SJCRH30 (cell line): ENCODE measurements at places on chromosomes 1 and 21.

GRCh38 chr1:42175314-42176054 lies 10.9 kb upstream of the GUCA2A start:
- DNase-seq: no peak

GRCh38 chr1:11927866-11928592 lies 1.8 kb upstream of the KIAA2013 start:
- peak; percentile 87 for DNase-seq

- DNase-seq: no peak
Measured at GRCh38 chr1:201695607-201696006, 133.3 kb upstream of the IPO9 start.

- peak; percentile 51 for DNase-seq
Measured at GRCh38 chr1:12132078-12132477, 34.7 kb upstream of the TNFRSF1B start.

DNA sequence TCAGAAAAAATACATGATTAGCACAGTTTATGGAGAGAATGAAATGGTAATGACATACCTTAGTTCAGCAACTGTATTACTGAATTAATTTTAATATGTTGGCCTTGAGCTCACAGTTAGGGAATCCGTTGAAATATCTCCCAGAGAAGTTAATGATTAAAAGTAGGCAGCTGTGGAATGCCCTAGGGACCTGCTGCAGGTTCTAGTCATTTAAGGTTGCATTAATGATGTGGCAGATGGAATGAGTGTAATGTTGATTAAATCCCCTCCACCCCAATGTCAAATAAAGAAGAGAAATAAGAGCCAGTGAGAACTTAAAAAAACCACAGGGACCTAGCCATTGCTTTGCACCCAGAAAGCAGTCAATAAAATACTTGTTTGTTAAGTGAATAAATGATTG lies 40.3 kb upstream of the TRIM45 start:
- DNase-seq: peak; percentile 38

GRCh38 chr1:247472035-247472434 lies 14.1 kb upstream of the OR2B11 start:
- no peak for DNase-seq

DNA sequence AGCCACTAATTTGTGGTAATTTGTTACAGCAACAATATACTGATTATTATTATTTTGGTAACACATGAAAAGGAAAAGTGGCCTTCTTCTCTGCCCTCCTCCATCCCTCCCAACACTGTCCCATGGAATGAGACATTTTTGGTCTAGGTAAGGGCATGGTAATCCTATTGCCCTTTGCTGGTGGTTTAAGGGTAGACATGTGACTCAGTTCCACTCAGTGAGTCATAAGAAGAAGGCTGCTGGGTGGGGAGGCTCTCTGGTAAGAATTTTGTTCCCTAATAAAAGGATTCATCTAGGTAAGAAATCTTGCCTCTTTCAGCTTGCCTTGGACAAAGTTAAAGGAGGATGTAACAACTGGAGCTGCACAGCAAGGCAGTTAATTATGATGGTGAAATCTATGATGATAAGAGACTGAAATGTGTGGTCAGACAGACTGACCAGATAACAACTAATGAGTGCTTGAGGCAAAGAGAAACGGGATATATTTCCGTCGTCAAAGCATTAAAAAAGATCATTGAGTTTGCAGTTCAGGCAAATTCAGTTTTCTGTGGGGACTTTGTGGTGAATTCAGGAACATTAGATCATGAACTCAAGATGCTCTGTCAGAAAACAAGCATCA lies 232.0 kb upstream of the KCNK2 start:
- DNase-seq: no peak

DNA sequence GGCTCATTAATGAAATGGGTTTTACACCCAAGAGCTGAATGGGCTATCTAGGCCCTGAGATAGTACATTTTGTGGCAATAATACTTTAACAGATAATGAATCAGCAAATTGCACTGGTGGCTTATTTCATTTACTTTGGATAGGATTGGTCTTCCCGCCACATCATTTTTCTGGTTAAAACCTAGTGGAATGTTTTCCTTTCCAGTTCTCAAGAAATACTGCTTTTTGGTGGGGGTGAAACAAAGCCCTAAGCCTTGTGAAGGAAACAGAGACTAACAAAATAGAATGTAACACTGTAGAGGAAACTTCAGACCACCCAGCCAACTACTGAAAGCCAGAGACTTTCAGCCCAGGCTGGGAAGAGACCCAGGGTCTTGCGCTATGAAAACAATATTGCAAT lies 172.2 kb downstream of the HHIPL2 start:
- DNase-seq: no peak

- DNase-seq: no peak
Measured at GRCh38 chr1:37064039-37064438, 29.7 kb upstream of the GRIK3 start.

DNA sequence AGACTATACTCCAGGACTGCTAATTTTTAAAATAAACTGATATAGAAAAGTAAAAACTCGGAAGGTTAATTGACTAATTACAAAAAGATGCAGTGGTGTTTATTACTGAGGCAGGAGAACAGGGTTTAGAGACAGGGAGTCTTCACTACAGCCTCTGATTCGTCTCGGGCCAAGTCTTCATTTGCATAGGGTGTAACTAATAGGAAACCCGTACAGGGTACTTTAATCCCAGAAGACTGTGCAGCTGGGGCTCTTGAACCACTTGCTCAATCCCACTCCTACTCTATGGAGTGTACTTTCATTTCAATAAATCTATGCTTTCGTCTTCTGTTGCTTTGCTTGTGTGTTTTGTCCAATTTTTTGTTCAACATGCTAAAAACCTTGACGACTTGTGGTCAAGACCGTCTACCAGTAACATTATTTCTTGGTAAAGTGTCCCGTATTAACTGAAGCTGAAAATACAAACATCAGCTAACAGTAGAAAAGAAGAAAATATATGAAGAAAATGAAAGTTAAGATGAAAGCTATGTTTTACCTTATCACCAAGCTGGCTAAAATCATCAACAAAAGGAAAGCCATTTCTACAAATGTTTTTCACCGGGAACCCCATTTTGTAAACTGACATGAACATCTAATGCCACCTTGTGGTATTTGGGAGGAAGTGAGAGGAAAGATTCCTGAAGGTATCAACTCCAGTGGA lies 8.0 kb downstream of the SDHB start:
- DNase-seq: peak; percentile 86

- DNase-seq: no peak
Measured at GRCh38 chr1:202661136-202661845, 49.0 kb downstream of the SYT2 start.

GRCh38 chr1:234433563-234434285 lies 45.3 kb downstream of the TARBP1 start:
- no peak for DNase-seq

- no peak for DNase-seq
Measured at GRCh38 chr1:119911775-119912174, 15.5 kb upstream of the ADAM30 start.

- DNase-seq: no peak
Measured at GRCh38 chr1:3679799-3680453, 27.6 kb downstream of the TP73 start.

- DNase-seq: no peak
Measured at GRCh38 chr1:64948905-64949833, 17.2 kb downstream of the JAK1 start.

GRCh38 chr1:87058343-87058649 lies 143.9 kb downstream of the HS2ST1 start:
- DNase-seq: no peak

GRCh38 chr21:15204140-15204969 lies 139.6 kb upstream of the NRIP1 start:
- DNase-seq: no peak

DNA sequence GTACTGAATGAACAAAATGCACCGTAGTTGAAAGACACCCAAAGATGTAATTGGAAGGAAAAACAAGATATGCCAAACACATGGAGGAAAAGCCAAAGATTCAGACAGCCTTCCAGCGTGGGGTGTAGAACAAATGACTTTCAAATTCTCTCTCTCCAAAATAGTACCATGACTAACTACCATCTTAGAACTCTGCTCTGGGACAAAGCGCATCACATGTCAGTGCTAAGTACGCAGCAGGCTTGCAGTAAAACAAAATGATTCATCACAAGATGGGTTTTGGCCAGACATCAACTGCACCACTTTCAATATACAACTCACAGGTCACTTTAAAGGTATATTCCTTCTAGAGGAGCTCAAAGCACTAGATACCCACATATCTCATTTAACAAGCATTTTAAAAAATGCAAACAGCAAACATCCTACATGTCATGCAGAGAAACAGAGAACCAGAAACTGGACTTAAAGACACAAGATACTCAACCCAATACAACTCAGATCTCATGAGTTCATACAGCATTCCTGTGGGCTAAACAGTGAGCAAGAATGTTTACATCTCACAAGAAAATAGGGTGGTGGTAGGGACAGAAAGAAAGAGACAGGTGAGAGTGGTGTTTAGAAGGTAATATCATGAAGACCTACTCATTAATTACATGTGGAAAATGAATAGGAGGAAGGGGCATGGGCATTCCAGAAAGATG lies 75.7 kb downstream of the BCAR3 start:
- DNase-seq: no peak

DNA sequence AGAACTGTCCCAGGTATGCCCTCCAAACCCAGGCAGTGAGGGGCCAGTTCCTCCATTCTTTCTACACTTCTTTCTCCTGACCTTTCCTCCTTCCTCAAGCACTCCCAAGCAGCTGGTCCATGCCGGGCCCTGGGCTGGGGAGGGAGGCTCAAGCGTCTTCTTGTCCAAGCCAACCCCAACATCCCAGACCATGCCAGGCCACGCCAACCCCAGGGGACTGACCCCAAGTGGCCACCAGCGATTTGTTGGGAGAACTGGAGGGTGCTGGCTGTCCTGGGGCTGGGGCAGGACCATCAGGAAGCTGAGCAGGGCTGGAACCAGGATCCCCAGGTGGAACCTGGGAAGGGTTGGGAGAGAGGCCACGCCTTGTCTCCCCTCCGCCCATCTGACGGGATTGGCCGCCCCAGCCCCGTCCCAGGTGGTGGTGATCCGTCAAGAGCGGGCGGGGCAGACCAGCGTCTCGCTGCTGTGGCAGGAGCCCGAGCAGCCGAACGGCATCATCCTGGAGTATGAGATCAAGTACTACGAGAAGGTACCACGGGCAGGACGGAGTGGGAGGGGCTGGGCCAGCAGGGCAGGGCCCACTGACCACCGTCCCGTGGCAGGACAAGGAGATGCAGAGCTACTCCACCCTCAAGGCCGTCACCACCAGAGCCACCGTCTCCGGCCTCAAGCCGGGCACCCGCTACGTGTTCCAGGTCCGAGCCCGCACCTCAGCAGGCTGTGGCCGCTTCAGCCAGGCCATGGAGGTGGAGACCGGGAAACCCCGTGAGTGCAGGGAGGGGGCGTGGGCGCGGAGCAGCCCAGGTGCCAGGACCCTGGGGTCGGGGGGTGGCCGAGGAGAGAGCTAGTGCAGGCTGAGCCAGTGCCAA lies 29.9 kb downstream of the EPHA8 start:
- DNase-seq: no peak

DNA sequence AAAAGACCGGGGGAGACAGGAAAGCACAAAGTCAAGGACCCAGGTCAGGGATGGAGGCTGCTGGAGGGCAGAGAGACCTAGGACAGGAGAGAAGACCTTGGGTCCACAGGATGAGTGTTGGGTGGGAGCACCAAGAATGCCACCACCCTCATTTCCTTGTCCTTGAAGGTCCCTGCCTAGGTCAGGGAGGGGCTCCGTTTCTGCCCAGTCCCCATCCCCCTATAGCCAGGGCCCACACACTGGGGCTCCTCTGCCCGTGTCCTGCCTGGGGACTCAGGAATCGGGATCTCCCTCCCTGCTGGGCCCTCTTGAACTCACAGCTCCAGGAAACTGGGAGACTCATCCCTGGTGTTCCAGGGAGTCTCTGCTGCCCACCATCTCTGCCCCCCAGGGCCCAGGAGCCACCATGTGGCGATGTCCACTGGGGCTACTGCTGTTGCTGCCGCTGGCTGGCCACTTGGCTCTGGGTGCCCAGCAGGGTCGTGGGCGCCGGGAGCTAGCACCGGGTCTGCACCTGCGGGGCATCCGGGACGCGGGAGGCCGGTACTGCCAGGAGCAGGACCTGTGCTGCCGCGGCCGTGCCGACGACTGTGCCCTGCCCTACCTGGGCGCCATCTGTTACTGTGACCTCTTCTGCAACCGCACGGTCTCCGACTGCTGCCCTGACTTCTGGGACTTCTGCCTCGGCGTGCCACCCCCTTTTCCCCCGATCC lies 584 bp downstream of the TINAGL1 start:
- DNase-seq: no peak

GRCh38 chr21:37139154-37139553 lies 66.1 kb downstream of the TTC3 start:
- no peak for DNase-seq

- no peak for DNase-seq
Measured at GRCh38 chr1:188365874-188366273, 1537.1 kb downstream of the PLA2G4A start.

DNA sequence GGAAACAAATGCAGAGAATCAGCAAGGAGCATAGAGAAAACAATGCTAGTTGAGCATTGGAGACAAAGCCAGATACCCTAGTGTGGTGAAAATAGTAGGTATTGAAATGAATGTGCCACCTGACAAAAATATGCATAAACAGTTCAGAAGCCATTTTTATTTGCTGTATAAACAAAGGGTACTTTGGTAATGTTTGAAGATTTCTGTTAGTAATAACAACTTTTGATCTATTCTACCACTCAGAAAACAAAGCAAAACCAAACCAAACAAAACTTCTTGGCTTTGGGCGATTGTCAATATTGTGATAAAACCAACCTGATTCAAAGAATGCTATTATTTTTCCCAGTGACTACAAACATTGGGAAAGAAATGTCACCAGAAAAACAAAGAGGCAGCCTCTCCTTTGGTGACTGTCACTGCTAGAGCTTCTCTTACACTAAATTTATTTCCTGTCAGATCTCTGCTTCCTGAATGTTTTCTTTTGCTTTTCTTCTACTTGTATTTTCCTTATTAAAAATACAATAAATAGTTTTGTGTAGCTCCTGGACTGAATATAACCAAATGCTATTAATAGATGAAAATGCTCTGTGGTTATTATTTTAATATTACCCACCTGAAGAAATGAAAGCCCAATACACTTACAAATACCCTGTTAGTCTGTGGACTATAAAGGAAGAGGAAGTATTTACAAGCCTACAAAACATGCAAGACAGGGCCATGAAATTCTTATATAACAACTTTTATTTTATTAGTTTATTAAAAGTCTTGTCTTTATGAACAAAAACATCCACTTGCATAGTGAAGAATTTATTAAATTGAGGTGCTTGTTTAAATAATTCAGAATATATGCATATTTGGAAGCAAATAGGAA lies 5.7 kb downstream of the ATP6V1G3 start:
- no peak for DNase-seq

- no peak for DNase-seq
Measured at GRCh38 chr1:162649583-162649982, 17.3 kb downstream of the DDR2 start.

DNA sequence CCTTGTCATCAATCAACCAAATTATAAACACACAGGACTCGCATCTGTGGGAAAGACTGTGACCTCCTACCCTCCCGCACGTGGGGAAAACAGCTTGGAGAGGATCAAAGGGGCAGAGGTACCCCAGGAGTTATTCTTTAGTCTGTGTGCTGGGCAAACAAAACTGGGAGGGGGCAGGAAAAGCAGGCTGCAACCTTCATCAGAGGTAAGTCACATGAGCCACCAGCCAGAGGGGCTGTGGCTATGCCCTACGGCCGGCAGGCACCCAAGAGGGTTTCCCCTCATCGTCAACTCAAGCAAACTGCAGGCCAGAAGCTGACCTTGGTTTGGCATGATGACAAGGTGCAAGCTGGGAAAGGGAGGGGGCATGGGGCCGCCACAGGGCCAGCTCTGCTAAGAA lies 12.5 kb downstream of the SMIM12 start:
- no peak for DNase-seq
